ENCODE measurements at places on chromosomes 2 and 18.

DNA sequence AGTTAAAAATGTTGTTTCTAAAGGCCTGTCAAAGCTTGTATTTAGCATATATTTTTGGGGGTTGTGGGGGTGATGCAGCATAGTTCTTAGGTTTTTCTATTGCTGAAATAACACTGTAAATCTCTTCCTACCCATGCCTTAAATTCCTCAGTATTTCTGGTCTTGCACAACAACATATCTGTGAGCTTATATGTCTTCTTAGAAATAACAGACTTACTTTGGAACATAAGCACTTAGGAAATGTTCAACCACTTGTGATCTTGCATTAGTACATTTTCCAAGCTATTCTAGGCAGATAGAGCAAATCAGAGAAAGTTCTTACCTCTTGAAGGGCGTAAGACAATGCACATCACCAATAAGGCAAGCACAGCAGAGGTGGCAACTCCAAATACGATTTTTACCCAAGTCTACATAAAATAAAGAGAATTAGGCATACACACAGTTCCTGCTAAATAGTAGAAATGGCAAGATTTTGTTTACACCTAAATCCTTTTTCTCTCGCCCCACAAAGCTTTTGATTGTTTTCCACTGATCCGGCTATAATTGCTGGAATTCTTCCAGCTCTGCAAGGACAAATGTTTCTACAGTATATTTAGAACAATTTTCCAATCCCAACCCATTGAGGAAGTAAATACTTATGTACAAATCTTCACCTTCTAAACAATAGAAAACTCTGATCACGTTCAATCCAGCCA is 512 bp downstream of the FAP start:
- no peak for DNase-seq

- no peak for DNase-seq
These were observed 258.9 kb upstream of the FBXO11 start for GRCh38 chr2:48165070-48165753.

- no peak for DNase-seq
These were observed 65.4 kb downstream of the TRIP12 start for GRCh38 chr2:229856413-229856812.

- no peak for DNase-seq
These were observed 24.9 kb upstream of the RMND5A start for GRCh38 chr2:86695053-86695691.

DNA sequence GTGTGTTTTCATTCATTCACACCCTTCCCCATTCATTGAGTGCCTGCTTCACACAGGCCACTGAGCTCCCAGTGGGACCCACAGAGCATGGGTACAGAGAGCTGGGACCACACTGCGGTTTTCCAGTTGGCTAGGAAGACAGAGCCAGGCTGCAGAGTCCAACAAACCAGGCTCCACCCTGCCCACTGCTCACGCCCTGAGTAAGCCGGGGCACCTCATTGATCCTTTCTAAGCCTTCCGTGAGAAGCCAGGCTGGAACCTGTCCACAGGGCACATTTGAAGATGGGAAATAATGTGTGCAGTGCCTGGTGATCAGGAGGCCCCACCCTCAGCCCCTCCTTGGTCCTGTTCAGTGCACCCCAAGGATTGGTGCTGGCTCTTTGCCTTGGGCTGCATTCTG is 13.5 kb downstream of the KCNIP3 start:
- no peak for DNase-seq

- DNase-seq, result no peak
These were observed 128.4 kb downstream of the IRS1 start for GRCh38 chr2:226671141-226671676.

GRCh38 chr18:30917651-30918050 is 124.9 kb downstream of the DSC3 start:
- DNase-seq, result no peak

- DNase-seq, result no peak
These were observed 241.3 kb downstream of the PRKCE start for GRCh38 chr2:45892757-45893156.

All from G401 (cell line).